ENCODE measurements at places on chromosomes 3 and 15.

- DNase-seq, result peak; percentile 68
These were observed 172.2 kb downstream of the ATP10A start for GRCh38 chr15:25690673-25691543.

- DNase-seq, result no peak
These were observed 74.8 kb upstream of the POMGNT2 start for GRCh38 chr3:43180694-43181093.

GRCh38 chr15:79185199-79185598 is 94.6 kb upstream of the RASGRF1 start:
- DNase-seq, result peak; percentile 45

GRCh38 chr15:96619174-96619573 is 288.7 kb downstream of the NR2F2 start:
- no peak for DNase-seq

GRCh38 chr3:179723617-179724016 is 70.8 kb downstream of the USP13 start:
- no peak for DNase-seq

- peak; percentile 42 for DNase-seq
These were observed 18.1 kb upstream of the ALDH1A3 start for GRCh38 chr15:100861511-100861991.

- no peak for DNase-seq
These were observed 18.6 kb downstream of the PDIA5 start for GRCh38 chr3:123085293-123085931.

- no peak for DNase-seq
These were observed 375.2 kb upstream of the SGO1 start for GRCh38 chr3:20561166-20561565.

DNA sequence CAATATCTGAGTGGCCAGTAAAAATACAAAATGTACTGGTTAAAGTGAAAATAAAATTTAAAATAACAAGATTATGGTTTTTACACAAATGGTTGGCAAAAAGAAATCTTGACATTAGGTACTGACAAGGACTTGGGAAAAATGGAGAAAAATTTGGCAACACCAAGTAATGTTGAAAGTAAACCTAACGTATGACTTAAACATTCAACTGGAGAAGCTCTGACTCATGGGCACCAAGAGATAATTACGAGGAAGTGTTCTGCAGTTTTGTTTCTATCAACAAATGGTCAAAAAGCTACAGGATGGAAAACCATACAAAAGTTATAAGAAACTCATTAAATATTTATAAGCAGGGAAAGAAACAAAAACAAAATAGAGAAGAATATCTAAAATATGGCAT is 177.7 kb downstream of the ZNF385D start:
- no peak for DNase-seq

DNA sequence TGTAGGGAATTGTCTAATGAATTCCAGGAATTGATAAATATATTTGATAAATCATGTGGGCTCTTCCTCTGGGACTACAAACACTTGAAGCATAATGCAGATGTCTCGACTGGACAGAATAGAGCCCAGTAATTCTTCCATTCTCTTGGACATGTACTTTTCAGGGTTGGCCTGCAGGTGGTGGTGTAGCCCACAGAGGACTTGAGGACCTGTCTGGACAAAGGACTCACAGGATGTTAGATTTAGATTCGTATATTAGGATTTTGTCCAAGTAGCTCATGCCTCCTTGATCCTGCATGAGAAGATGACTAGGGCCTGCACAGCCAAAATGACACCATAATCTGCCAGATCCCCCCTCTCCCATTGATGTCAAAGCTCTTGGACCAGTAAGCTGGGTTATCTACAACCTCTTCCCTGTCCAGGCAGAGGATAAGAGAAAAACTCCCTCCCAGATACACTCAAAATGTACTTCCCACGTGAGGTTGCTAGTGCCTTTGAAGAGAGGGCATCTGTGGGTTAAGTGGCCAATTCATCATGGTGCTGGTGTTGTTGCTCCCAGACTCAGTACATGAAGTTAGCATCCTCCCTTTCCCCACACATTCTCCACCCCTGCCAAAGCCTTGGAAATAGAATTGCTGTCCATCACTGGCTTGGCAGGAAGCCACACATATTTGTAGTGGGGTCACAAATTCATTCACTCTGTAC is 88.6 kb upstream of the ZNF280D start:
- DNase-seq, result no peak

DNA sequence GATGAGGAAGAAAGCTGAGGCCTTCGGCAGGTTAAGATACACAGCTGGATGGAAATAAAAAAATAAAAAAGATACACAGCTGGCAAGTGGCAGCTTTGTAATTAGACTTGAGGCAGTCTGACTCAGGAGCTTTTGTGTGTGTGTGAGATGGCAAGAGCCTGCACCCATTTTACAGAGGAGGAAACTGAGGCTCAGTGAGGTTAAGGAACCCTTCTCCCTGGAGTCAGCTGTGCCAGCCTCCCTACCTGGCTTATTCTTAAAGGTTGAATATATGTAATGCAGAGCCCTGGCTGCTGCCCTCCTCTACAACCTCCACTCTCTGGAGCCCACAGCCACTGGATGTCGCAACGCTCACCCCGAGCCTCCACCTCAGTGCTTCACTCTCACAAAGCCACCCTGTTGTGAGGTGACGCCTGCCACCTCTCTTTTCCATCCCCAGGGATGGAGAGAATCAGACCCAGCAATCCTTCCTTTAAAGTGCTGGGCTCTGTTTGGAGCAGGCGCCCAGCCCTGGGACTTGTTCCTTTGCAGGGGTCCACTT is 20.6 kb upstream of the FAM107A start:
- DNase-seq, result no peak

DNA sequence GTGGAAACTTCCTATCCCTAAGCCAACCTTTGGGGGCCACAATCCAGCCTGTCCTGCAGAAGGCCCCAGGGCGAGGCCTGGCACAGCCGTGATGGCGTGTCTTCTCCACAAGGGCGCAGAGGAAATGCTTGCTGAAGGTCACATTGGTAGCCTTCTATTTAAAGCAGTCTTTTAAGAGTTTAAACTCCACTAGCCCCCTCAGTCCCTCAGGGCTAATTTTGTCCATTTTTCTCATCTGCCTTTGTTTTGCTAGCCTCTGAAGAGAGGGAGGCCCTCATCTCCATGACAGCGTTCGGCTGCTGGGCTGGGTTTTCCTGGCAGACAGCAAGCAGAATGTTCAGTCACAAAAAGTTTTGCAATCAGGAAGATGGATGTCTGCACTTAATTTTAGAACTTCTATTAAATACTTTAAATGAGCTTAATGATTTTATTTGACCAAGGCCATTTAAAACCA is 40.8 kb downstream of the RARB start:
- DNase-seq, result no peak

GRCh38 chr15:40310001-40310959 is 2.5 kb upstream of the PLCB2 start:
- no peak for DNase-seq

GRCh38 chr3:7241584-7242302 is 380.8 kb downstream of the GRM7 start:
- no peak for DNase-seq

DNA sequence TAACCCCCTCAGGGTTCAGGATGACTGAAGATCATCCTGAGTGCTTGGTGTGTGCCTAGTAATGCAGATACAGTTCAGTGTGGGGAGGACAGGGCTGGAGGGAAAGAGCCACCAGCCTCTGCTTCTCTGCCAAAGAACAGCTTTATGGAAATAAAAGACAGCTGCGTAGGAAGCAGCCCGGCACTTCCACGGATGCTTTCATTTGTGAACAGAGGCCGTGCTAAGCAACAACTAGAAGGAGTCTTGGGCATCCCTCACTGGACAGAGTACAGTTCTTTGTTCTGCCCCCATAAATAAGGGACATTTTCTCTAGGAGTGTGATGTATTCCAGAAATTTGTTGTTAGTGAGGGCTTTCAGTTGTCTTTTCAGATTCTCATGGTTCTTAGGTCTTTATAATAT is 194.8 kb upstream of the RGMA start:
- no peak for DNase-seq

DNA sequence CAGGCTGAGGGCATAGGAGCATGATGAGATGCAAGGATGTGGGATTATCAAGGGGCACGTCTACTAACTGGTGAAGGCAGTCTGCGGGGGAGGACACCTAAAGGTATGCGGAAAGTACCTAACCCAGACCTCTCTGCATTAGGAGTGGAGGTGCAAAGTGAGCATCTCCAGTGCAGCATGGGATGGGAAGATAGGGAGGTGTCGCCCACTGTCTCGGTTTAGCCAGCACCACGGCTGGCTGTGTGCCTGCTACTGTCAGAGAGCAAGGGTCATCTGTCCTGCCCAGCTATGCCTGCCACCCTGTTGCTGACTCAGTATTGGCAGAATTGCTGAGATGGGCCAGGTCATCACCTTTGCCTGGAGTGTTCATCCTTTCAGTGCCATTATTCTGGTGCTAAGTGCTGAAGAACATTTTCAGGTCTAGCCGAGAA is 40.1 kb downstream of the OXNAD1 start:
- DNase-seq, result no peak

DNA sequence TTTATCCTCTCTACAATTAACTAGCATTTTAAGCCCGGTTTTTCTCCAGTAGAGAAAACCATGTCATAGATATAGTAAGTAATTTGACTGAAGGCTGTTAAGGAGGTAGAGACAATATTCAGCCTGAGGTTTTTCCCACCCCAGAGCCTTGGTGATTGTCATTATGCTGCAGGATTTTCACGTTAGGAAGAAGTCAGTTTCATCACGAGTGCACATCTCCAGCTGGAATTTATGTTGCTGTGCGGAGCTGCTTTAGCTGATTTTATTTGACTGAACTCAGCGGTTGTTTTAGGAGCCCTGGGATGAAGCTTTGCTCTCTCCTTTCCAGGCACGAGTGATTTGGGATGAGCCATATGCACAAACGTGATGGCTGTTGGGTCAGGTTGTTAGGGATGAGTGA is 271.3 kb upstream of the RGMA start:
- DNase-seq, result no peak

DNA sequence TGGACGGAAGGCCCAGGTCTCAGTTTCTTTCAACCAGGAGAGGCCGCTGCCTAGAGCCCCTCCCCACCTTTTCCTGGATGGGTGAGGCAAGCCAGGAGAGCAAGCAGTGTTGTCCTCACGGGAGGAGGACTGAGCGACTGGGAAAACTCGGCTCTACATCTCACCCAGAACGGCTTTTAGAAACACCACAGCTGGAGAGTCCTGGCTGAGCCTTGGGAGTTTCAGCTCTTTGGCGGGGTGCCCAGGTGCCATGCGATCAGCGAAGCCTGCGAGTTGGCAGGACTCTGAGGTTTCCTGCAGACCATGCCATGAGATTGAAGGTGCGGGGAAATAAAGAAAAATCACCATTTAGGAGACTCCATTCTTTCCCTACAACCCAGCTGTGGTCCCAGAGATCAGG is 26.0 kb downstream of the PPCDC start:
- no peak for DNase-seq

GRCh38 chr15:96645796-96646195 is 315.3 kb downstream of the NR2F2 start:
- no peak for DNase-seq

GRCh38 chr15:46442901-46443590 is 808.2 kb downstream of the SQOR start:
- DNase-seq, result no peak

GRCh38 chr15:48498828-48499227 is 146.7 kb downstream of the FBN1 start:
- DNase-seq, result no peak

GRCh38 chr15:99443768-99444446 is 121.9 kb upstream of the MEF2A start:
- no peak for DNase-seq

- peak; percentile 91 for DNase-seq
These were observed 15.9 kb downstream of the ARHGAP31 start for GRCh38 chr3:119310071-119310470.

DNA sequence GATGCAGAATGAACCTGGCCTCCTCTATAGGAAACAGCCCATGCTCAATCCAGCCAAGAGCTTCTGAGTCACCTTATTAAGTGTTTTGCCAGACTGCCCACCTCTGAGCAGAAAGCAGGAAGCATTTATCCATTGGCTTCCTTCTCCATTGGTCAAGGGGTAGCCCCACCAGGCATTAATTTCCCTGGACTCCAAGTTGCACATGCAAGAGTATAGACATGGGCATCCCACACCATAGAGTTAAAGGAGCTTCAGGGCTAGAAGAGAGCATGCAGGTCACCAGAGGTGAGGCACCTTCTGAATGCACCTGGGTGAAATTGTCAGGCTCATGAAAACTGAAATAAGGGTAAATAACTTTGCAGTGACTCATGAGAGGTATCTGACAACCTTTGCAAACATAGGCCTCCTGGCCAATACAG is 230.8 kb upstream of the STAC start:
- peak; percentile 12 for DNase-seq

- DNase-seq, result no peak
These were observed 5.7 kb downstream of the OSBPL11 start for GRCh38 chr3:125589547-125590122.

DNA sequence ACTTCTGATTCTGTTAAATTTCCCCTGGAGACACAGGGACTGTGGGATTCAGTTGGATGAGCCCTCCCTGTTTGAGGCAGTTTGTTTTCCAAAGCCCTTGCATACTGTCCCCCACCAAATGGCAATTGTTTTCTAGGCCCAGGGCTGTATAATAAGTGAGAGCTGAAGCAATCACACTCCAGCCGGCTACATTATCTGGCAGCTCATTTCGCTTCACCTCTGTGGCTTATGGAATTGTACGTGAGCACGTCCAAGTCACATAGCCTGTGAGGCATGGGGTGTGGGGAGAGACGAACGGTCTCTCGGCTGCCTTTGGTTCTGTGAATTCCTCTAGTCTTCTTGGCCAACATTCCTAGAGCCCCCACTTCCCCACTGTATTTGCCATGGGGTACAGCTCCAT is 10.7 kb downstream of the RBP2 start:
- no peak for DNase-seq

DNA sequence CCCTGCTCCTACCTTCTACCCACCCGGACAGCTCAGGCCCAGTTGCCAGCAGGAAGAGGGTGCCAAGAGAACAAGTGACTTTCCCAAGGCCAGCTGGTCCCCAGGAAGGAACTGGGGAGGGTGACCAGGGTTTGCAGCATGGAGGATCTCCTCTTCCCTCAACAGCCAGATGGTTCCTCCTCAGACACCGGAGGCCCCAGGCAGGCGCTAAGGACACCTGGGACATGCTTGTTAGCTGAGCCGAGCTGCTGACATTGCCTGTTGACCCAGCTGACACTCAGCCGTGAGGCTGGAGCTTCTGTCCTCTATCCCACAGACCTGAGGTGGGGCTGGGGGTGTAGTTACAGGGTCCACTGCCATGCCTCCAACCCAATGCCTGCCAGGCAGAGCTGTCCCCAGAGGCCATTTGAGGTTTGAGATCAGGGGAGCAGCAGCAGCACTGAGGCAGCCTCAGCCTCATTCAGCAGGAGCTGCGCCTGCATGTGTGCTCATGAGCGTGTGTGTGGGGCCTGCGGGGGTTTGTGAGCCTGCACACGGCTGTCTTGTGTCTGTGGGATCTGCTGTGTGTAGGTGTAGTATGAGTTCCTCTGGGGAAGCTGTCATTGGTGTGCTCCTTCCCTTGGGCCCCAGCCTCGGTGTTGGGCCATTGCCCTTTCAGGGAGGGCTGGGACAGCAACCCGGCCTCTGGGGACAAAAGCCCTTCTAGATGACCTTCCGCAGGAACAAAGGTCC is 7.1 kb downstream of the CPLX3 start:
- DNase-seq, result no peak

GRCh38 chr15:22979238-22980188 is 655 bp downstream of the CYFIP1 start:
- peak; percentile 75 for DNase-seq
